Ovary (tissue), 10 donors: ENCODE measurements at places on chromosomes 12 and 14. TPM values are rescaled to one million over a fixed set of nuclear protein-coding genes. Genes with fewer than 3 reads are reported as not detected.

DNA sequence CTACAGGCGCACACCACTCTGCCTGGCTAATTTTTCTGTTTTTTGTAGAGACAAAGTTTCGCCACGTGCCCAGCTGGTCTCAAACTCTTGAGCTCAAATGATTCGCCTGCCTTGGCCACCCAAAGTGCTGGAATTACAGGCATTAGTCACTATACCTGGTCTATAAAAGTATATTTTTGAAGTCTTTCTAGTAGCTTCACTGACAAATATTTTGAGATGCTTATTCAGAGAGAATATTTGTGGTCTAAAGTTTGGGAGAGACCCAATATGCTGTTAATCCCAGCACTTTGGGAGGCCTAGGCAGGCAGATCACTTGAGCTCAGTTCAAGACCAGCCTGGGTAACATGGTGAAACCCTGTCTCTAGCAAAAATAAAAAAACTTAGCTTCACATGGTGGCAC lies 22.0 kb upstream of the PPP1R12A start:
- DNase-seq: no peak

DNA sequence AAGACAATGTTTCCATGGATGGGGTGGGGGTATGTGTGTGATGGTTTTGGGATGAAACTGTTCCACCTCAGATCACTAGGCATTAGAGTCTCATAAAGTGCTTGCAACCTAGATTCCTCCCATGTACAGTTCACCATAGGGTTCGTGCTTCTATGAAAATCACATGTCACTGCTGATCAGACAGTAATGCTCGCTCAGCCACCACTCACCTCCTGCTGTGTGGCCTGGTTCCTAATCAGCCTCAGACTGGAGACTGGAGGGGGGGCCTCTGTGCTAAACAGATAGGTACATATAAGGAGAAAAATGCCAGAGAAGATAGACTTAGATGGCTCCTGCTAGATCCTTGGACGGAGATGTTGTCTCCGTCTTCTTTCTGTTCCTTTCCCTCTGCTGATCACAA lies 1296.9 kb upstream of the SEL1L start:
- DNase-seq: no peak

The HSPB8 gene
- total RNA-seq: 36.4 TPM

The PELI2 gene
- total RNA-seq: 28.7 TPM

DNA sequence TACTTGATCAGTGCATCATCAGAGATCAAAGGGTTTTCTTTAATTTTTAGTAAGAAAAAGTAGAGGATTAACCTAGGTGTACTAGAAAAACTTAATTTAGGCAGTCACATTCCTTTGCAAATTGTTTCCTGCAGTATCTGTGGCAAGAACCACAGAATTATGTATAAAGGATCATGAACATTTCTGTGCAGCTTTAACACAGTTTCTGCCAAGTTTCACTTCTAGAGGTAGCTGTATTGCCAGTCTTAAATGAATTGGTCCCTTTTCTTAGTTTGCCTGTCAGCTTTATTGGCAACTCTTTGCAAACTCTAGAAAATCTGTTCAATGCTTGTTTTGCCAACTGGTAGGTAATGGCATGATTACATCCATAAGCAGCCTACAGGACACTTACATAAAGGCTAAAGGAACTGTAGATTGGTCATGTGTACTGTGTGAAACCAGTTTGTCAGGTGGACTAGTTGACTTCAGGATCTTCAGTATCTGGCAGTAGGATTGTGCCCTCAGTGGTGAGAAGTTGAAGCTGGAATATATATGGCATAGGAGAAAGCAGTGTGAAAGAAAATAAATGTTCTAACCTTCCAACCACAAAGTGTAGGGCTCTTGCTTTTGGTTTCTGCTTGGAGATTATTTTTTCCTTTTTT lies 75.9 kb downstream of the TTLL5 start:
- DNase-seq: no peak

- DNase-seq: no peak
Observed at GRCh38 chr12:116015525-116015924, 262.0 kb downstream of the MED13L start.

DNA sequence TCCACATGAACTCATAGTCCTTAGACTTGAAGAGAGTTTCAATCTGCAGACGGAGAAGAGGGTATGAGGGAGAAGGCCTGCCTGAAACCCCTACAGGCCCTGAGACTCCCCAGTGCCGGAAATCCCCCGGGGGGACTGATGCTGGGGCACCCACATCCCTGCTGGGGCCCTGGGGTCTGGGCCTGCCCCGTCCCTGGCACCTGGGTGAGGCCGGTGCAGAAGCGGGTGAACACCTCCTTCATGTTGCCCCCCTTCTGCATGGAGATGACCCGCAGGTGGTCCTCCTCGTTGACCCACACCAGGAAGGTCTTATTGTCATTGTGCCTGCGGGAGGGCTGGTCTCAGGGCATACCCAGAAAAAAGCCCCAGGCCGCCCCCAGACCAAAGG lies 2.4 kb downstream of the CKB start:
- no peak for DNase-seq

GRCh38 chr12:10301103-10301502 lies 6.6 kb upstream of the KLRD1 start:
- DNase-seq: no peak

The CPNE8 gene
- total RNA-seq: 9.5 TPM

- no peak for DNase-seq
Observed at GRCh38 chr14:39055786-39056474, 47.1 kb downstream of the SEC23A start.

The RNASE2 gene
- 2.9 TPM for total RNA-seq

GRCh38 chr12:132146772-132147422 lies 2.6 kb downstream of the NOC4L start:
- DNase-seq: no peak

The PTPRO gene
- 1.4 TPM for total RNA-seq
